Stimulated activated CD4-positive, alpha-beta T cell treated with anti-CD3 and anti-CD28 coated beads, TNF-alpha, amount 100 ng/mL, for 4 hours (primary cell): ENCODE measurements at places on chromosomes 12 and 14.

- DNase-seq: no peak
Measured at GRCh38 chr12:26668847-26669246, 164.1 kb downstream of the ITPR2 start.

GRCh38 chr12:75836533-75836932 is 195.0 kb downstream of the PHLDA1 start:
- DNase-seq: no peak

DNA sequence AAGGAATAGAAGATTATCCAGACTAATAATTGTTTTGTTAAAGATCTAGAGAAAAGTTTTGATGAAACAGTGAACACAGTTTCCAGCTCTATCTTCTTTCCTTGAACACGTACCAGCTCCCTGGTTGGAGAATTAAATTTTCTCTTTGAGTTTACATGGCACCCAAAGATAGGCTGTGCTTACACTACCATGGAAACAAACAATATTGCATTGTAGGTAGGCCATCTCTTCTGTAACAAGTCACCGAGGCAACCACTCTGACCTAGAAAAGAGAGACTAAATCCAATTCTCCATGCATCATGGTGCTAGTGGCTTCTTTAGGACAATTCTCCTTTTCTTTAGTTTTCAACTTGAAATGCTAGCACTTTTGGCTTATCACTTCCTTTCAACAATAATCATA is 9.9 kb downstream of the BMAL2 start:
- DNase-seq: no peak

DNA sequence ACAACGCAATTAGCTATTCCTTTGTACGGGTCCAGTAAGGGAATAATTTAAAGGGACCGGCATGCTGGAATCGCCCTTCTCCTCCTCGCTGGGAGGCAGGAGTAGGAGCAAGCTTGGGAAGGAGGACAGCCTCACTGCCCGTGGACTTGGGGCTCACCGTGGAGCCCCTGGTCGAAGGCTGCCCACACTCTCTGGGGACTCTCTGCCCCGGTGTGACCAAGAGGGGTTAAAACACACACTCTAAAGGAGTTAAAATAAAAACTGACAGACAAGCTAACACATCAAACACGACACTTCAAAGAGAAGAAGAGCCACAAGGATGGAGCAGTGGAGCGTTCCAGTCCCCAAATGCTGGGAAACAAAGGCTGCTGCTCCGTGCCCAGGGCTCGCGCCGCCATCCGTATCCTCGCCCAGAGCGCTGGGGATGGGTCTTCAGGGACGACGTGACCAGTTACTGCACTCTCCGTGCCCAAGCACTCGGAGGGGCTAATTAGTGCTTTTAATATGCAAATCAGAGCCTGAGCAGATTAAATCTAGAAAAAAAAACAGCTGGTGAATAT is 123.3 kb downstream of the PAPOLA start:
- DNase-seq: no peak

GRCh38 chr12:80212938-80213645 is 113.8 kb downstream of the OTOGL start:
- no peak for DNase-seq

- DNase-seq: no peak
Measured at GRCh38 chr12:6386491-6386890, 2.5 kb downstream of the LTBR start.

GRCh38 chr12:12086973-12087692 is 16.4 kb downstream of the BCL2L14 start:
- no peak for DNase-seq
